ENCODE measurements at places on chromosomes 2 and 18.

DNA sequence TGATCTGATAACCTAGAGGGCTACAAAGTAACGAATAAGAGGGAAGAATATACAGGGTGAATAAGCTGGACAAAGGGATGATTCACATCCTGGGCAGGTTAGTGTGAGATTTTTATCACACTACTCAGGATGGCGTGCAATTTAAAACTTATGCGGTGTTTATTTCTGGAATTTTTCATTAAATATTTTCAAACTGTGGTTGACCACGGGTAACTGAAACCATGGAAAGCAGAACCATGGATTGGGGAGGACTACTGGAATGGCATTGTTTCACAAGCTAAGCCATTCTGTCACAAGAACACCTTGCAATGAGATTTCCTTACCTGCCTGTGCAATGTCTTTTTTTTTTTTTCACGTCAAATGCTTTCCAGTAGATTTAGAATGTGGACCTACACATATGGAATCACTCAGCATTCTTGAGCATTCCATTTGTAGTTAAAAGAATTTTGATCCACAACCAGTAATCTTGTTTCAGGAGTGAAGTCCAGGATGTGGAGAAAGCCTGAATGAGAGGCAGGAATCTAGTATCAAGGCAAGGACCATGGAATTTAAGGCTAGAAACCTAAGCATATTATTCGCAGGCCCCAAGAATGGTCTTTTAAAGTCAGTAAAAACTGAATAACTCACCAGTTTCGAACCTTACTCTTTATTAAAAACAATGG is 8.0 kb upstream of the CDK15 start:
- no peak for DNase-seq

GRCh38 chr18:63376538-63376937 is 9.5 kb upstream of the KDSR start:
- no peak for DNase-seq

DNA sequence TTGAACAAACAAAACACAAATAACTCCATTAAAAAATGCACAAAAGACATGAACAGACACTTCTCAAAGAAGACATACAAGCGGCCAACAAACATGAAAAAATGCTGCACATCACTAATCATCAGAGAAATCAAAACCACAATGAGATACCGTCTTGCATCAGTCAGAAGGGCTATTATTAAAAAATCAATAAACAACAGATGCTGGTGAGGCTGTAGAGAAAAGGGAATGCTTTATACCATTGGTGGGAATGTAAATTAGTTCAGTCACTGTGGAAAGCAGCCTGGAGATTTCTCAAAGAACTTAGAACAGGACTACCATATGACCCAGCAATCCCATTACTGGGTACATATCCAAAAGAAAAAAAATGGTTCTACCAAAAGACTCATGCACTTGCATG is 37.8 kb downstream of the GPR155 start:
- DNase-seq: no peak

- DNase-seq: no peak
These were observed 282.2 kb downstream of the EXOC6B start for GRCh38 chr2:72543497-72544216.

DNA sequence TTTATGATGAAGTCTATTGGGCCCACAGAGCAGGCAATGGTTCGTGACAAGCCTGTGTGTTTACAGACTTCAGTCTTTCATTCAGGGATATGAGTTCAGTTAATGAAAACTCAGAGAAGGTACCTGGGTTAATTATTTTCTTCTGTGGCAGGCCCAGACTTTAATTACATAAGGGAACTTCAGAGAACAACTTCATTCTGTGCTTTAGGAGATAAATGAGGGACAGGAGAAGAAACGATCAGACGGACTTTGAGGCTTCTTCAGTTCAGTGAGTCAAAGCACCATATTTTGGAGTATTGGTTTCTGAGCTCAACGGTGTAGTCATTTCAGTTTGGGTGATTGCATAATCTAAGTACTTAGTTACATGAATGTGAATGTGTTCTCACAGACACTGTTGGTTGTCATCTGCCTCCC is 203.0 kb upstream of the KCNJ3 start:
- no peak for DNase-seq

- DNase-seq: no peak
These were observed 96.9 kb downstream of the COPS8 start for GRCh38 chr2:237182422-237183123.

GRCh38 chr2:195447323-195447975 is 209.6 kb upstream of the SLC39A10 start:
- DNase-seq: no peak

DNA sequence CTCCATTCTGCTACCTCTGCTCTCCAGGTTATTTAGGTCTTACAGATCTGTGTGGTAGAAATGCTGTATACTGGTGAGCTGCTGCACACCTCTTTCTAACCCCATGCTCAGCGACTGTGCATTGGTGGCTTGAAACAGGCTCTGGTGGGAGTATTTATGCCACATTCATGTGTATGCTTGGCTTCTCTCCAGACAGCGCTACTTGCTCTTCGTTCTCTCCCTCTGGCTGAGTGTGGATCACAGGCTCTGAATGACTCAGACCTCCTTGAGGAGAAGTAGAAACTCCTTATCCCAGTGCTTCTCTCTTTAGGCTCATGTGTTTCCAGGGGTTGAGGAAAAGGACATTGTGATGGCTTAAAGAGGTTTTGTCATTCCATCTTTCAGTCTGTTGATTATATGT is 54.9 kb downstream of the FHOD3 start:
- DNase-seq: no peak

DNA sequence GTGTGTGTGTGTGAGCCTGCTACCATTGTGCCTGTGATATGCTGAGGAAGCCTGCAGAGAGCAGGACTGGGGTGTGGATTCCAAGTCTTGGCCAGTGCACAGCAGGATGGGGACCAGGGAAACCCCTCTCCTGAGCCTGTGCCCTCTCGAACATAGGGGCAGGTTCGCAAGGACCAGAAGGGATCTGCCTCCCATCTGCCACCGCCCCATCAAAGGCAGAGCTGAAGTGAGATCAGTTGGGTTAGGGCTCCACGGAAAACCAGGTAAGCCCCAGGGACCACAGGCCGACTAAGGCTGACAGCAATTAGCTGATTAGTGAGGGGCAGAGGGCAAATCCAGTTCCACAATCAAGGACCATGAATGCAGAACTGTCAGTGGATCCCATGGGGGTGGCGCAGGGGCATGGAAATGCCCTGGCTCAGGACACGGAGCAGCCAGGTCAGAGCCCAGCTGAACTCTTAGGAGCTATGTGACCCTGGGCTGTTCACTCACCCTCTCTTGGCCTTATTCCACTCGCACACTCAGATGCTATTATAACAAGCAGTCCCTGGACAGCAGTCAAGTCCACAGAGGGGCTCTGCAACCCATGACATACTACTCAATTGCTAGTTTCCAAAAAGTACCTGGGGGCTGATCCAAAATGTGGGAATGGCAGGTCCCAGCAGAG is 84.2 kb upstream of the ID2 start:
- no peak for DNase-seq

DNA sequence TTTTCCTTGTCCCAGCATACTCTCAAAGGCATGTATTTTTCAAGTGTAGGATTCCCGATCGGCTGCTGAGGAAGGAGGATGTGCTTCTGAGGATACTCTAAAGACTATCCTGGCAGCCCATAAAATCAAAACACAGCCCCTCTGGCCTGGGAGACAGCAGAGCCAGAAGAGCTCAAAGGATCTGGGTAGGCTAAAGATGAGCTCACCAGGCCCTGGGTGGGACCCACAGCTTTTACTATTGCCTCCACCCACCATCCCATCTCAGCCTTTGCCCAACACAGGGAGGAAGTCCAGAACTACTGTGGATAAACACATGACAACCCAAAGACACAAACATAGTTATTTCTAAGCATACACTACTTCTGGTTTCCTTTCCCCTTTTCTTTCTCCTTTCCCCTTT is 79.1 kb upstream of the ZFP36L2 start:
- DNase-seq: no peak

DNA sequence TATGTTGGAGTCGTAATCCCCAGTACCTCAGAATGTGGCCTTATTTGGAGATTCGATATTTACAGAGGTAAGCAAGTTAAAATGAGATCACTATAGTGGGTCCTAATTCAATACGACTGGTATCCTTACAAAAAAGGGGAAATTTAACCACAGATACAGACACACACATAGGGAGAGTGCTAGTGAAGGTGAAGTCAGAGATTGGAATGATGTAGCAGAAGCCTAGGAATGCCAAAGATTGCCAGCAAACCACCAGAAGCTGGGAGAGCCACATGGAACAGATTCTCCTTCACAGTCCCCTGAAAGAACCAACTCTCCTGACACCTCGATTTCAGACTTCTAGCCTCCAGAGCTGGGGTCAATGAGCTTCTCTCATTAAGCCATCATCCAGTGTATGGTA is 17.7 kb upstream of the ACTR3 start:
- DNase-seq: no peak

GRCh38 chr18:54415086-54415485 is 57.4 kb downstream of the C18orf54 start:
- no peak for DNase-seq

GRCh38 chr2:134843968-134844367 is 5.6 kb downstream of the ACMSD start:
- DNase-seq: no peak

DNA sequence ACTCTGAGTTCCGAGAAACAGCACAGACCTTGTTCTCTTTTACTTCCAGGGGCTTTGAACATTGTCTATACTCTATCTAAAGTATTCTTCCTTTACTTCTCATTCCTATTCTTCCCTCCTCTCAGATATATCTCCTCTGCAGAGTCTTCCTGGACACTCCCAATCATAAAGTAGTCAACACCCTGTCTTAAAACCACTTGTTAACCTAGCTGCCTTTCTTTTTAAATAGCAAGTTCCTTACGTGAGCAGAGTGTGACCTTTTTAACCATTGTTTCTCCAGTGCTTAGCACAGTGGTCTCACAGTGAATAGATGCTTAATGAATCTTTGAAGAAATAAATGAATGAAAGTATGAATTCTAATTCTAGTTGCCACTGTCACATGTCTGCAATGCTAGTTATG is 47.4 kb downstream of the PTRHD1 start:
- DNase-seq: no peak

DNA sequence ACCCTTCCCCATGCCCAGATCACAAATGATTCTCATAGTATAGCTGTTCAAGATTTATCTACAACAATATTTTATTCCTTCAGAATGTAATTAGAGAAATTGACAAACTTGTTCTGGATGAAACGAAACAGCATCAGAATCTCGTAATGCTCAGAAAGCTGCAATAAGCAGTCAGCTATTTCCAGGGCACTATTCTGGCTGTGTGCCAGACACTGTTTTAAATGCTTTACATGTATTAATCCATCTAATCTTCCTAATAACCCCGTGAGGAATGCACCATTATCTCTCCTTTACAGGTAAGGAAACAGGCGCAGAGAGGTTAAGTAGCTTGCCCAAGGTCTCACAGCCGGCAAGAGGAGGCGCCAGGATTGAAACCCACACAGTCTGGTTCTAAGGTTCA is 10.1 kb upstream of the LYPD6B start:
- no peak for DNase-seq

DNA sequence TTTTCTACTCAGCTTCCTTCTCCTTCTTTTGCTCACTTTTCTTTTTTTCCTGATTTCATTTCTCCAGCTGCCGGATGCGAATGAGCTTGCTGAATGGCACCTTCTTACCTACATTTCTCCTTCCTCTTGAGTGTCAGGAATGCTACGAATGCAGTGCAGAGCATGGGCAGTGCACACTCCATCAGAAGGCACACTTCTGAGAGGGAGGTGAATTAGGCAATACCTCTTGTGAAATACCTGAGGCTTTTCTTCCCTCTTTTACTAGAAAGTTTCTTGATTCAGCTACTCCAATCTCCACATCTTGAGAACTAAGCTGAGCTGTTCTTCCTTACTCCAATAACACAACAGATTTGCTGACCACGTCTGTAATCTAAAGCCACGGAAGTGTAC is 51.1 kb downstream of the PLEKHM3 start:
- no peak for DNase-seq

GRCh38 chr2:176637486-176638166 is 368.4 kb downstream of the MTX2 start:
- peak; percentile 6 for DNase-seq

DNA sequence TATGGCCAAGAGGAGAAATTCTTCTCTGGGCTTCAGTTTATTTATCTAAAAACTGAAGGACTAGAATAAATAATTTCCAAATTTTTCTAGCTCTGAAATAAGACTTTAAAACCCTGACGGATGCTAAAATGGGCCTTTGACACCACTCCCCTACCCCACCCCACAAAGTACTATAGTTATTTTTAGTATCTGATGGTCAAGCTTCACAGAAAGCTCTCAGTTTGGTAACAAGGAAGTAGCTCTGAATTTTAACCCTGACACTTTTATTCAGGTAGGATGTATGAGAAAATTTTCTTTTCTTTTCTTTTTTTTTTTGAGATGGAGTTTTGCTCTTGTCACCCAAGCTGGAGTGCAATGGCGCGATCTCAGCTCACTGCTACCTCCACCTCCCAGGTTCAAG is 2.4 kb downstream of the RBKS start:
- DNase-seq: no peak

DNA sequence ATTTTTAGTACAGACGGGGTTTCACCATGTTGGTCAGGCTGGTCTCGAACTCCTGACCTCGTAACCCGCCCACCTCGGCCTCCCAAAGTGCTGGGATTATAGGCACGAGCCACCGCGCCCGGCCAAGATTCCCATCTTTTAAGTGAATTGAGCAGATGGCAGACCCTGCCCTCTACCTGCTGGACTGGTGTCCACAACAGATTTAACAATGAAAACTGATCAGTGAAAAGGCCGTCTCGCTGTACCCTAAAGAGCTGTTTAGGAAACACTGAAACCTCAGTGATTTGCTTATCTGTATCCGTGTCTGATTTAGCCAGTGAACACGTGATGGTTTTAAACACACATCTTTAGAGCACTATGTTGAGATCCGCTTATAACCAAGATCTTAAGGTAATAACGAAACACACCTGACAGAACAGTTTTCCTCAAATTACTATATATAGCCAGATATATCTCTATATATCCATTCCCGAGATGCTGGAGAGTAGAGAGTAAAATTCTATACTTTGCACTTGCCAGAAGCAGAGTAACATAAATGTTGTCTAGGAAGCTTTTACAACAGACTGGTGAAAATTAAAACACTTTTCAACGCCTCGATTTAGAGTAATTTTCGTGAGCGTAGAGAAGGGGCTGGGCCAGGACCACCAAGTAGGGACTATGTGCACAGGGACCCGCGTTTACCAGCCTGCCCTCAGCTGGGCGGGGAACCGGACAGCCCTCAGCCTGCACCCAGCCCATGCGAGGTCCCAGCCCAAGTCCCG is 594 bp downstream of the FAM161A start:
- no peak for DNase-seq

DNA sequence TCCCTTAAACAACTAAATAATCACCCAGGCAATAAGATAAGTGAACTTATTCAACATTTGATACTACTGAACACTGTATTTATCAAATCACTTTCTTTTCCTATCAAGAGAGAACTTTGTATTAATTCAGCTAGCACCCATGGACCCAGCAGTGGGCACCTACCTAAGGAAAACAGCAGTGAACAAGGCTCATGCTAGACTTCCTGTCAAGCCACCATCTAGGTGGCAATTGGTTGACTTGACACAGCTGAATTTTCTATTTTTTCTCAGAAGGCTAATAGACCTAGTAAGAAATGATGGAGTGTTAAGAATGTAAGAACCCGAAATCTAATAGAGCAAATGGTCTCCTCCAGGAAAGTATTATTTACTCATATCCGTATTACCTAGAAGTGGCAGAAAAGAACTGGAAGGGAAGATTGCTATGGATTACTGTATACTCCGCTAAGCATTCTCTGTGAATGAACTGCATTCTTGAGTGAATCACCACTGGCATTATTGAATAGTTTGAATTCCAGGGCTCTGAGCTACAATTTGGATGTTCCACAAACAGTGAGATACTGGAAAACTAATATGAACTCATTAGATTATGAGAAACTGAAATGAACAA is 988.2 kb upstream of the CDH2 start:
- DNase-seq: no peak
